ENCODE measurements at places on chromosomes 16 and 17.

- DNase-seq: peak; percentile 83
Measured at GRCh38 chr17:31787857-31788570, 71.0 kb downstream of the COPRS start.

- DNase-seq: no peak
Measured at GRCh38 chr17:32289471-32290070, 23.9 kb downstream of the RHBDL3 start.

DNA sequence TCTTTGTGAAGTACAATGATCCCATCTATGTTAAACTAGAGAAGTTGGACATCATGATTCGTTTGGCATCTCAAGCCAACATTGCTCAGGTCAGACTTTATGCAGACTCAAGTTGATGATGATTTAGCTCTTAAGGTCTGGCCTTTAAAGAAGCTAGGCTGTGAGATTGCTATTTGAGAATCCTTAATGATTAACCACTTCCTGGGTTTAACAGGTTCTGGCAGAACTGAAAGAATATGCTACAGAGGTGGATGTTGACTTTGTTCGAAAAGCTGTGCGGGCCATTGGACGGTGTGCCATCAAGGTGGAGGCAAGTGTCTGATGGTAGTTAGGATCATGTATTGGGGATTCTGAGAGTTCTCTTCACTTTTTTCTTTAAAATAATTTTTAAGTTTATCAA is 40.3 kb downstream of the AP2B1 start:
- DNase-seq: no peak

DNA sequence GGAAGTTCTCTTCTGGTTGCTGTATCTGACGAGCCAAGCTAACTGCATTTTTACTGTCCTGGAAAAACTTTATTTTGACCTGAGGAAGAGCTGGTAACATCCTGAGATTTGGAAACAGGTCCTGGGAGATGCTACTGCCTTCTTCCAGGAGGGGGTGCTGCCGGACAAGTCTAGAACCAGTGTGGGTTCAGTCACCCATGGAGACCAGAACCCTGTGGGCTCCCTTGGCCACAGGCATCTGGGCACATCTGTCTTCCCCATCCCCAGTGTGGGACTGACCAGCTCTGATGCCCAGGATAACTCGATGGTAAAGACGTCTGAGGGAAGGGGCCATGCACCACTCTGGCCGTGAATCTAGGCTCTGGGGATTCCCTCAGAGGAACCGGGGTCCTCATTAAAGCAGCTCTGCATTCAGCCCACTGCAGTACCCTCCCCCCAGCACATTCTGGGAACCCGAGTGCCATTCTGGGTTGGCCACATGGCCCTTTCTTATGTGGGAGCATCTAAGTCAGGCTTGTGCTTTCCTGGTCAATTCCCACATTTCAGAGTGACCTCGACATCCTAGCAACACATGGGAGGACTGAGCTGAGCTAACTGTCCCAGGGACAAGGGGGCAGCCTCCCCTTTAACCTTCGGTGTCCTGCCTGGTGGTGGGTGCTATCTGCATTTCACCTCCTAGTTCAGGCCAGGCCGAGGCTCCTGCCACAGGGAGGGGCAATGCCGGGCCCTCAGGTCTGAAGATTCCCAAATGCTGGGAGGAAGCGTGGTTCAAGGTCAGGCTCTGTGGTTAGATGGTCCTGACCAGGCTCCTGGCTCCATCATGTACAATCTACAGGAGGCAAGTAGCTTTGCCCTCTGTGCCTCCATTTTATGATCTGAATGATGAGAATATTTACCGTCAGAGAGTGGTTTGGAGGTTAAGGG is 6.4 kb downstream of the C16orf86 start:
- peak; percentile 77 for DNase-seq

DNA sequence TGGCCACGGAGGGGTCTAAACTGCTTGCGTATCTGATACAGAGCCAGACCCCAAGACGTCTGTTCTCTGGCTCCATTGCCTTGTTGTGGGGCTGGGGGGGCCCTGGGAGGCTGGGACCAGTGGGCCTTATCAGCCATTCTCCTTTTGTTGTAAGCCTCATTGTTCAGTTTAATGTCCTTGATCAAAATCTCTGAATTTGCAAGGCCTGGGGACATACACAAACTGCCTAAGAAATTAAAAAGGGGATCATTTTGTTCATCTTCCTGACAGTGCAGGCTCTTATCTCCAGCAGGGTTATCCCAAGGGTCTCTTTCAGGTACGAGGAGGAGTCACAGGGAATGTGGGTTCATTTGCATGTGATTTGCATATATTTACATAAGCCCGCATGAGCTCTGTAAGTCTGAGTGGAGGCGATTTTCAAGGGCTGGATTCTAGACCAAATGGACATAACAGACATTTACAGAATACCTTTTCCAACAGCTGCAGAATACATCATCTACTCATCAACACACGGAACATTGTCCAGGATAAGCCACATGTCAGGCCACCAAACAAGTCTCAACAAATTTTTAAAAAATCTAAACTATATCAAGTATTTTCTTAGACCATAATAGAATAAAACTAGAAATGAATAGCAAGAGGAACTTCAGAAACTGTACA is 269.8 kb downstream of the RBFOX1 start:
- DNase-seq: no peak

DNA sequence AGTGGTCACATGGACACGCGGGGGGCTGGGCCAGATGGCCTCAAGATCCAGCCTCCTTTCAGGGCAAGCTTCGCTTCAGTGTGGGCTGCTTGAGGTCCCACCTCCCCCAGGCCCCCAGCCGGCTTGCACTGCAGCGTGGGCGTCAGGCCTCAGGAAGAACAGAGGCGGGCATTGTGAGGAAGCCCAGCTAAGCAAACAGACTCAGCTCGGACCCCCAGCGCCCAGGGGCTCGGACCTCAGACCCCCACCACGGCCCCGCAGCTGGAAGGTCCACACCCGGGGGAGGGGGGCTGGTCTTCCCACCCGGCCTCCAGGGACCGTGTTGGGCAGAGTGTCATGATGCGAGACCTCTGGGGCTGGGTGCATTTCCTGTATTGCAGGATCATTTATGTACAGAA is 24.7 kb upstream of the ZNF469 start:
- no peak for DNase-seq

GRCh38 chr16:14497245-14498082 is 132.6 kb downstream of the PARN start:
- no peak for DNase-seq

GRCh38 chr16:27945233-27945973 is 118.1 kb downstream of the GSG1L start:
- no peak for DNase-seq

GRCh38 chr17:57502811-57503241 is 242.3 kb downstream of the CCDC182 start:
- no peak for DNase-seq

DNA sequence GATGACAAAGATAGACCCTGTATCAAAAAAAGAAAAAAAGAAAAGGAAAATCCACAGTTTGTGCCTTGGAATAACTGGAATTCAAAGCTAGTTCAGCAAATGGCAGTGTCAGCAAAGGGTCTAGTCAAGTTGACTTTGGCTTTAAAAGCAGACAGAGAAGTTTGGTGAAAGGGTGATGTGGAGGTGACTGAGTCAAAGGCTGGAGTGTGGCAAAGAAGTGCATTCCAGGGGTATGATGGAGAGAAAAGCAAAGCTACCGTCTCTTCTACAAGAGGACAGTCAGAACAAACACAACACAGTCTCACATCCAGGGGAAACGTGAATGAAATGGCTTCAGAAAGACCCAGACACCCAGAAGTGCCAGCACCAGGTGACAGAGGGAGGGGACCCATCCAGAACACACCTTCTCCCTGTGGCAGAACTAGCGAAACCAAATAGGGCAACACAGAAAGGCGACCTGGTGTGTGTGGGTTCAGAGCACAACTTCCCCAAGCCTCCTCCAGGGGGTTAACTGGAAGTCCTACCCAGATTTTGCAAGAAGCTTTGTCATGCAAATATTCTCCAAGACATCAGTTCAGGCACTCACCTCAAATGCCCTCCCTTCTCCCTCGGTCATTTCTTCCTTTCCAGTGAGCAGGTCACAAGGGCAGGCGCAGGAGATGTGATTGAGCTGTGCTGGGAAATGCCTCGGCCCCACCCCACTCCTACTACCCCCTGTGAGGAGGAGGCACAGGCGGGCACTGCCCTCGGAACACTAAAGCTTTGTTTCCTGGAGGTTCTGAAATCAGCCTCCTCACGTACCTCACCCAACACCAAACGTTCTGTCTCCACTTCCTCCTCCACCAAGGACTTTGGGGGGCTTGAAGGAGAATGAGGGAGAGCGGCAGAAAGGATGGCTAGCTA is 481.9 kb downstream of the SOX9 start:
- DNase-seq: peak; percentile 48

GRCh38 chr17:5826384-5826783 is 242.1 kb upstream of the NLRP1 start:
- DNase-seq: no peak

- DNase-seq: no peak
Measured at GRCh38 chr16:3727806-3728381, 10.6 kb upstream of the TRAP1 start.

DNA sequence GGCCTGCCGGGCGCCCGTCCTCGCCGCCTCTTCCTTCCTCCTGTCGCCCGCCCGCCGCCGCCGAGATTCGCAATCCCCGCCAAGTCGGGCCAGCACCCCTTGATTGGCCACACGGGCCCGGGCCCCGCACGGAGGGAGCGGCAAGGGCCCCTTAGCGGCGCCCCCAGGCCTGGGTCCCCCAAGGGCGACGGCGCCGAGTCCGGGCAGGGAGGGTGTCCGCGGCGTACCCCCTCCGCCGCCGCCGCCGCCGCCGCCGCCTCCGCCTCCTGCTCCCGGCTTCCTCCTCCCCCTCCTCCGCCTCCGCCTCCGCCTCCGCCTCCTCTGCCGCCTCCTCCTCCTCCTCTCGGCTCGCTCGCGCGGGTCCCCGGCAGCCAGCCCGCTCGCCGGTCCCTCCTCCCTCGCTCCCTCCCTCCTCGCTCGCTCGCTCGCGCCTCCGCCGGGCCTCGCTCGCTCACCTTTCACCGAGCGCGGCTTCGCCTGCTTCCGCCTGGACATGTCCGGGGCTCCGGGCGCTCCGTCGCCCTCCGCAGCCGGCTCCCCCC is 561 bp downstream of the ZNF423 start:
- peak; percentile 94 for DNase-seq

DNA sequence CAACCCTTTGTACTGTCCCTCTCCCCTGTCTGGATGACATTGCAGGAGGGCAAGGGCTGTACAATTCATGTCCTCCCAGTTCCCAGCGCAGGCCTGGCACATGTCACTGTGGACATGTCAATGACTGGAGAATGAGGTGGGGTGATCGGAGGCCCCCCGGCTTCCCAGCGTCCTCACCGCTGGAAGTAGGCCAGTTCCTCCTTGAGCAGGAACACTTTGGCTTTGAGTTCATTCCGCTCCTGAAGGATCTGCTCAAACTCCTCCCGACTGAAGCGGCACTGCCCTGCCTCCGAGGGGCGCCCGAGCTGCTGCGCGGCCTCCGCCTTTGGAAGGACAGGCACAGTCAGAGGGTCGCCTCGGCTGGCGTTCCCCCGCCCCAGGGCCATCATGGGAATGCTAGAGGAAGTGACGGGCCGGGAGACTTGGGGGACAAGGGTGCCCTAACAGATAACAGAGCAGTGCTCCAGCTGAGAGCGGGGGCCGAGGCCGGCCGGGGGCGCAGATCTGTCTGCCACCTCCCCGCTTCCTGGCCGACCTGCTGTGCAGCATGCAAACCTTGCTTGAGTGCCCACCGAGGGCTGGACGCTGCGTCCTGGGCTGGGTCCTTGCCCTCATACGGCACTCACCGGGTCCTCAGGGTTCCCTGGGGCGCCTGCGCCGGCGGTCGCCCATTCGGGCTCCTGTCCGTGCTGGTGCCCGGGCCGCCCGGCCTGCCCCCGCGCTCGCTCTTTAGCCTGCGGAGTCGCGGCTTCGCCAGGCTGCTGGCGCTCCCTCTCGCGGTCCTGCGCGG is 1.3 kb downstream of the RILP start:
- DNase-seq: no peak

DNA sequence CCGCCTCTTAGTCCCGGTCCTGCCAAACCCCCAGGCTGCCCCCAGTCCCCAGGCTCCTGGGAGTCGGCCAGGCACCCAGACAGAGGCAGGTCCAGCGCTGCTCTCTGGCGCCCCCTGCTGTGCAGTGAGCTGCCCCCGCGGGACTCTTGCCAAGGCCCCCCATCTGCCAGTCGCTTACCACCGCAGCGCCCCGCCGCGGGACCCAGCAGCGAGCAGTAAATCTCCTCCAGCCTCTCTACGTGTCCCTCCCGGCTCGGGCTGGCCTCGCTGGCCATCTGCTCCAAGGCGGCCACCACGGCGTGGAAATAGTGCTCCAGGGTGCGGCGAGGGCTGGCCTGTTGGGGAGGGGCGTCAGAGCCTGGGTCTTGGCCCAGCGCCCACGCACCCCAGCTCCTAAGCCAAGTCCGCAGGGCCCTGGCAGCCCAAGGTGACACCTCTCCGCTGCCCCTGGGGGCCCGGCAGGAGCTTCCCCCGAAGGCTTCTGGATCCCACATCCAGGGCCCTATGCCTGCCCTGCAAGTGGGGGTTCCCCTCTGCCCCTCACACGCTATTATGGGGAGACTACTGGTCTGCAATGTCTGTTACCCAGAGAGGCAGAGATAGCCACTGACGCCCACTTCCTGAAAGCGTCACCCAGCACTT is 33.7 kb upstream of the MFSD6L start:
- DNase-seq: no peak

DNA sequence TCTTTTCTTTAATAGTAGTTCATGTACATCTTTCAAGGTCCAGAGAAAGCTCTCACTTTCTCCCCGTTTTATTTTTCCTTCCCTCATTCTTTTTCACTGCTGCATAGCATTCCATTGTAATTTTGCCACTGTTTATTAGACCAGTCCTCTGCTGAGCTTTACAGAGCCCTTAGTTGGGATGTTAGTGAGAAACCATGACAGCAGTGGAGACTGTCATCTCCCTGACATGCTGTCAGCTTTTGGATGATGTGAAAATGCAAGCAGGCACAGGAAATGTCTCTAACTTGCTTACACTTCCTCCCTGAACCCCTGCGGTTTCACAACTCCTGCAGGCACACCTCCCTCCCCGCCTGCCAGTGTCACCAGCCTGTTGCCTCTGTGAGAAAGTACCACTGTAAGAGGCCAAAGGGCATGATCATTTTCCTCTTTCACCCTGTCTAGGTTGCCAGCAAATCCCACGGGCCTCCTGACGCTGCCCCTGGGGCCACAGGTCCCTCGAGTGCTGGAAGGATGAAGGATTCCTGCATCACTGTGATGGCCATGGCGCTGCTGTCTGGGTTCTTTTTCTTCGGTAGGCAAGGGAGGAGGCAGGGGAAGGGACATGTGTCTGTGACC is at the start of gene ITGAL:
TSS of gene ITGAL (plus strand) at position 415 of the 615 bp plus-strand sequence. CDS start at position 511, 96 bp downstream.
- DNase-seq: no peak

- DNase-seq: no peak
Measured at GRCh38 chr16:69435977-69436820, 11.8 kb downstream of the CYB5B start.

DNA sequence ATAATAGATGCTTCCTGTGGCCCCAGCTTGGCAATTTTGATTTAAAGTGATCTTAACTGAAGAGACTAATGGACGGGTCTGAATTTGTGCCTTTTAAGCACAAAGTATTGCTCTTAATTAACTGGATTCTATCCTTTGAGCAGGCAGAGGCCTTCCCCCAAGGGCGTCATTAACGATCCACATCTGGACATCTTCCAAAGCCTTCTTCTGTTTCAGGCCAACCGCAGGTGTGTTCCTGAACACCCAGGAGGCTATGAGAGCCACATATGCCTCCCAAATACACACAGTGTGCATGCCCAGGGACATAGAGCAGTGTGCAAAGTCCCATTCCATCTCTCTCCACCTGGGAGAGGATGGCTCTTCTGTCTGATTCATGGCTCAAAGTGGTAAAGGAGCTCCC is 42.3 kb downstream of the MAPT start:
- DNase-seq: no peak

Measured in adipocyte (in vitro differentiated cells).